ENCODE measurements at places on chromosomes 12 and 14. TPM values are rescaled to one million over a fixed set of nuclear protein-coding genes. Genes with fewer than 3 reads are reported as not detected.

- DNase-seq = peak; percentile 60
Measured at GRCh38 chr14:105473033-105473676, 1.5 kb upstream of the CRIP2 start.

DNA sequence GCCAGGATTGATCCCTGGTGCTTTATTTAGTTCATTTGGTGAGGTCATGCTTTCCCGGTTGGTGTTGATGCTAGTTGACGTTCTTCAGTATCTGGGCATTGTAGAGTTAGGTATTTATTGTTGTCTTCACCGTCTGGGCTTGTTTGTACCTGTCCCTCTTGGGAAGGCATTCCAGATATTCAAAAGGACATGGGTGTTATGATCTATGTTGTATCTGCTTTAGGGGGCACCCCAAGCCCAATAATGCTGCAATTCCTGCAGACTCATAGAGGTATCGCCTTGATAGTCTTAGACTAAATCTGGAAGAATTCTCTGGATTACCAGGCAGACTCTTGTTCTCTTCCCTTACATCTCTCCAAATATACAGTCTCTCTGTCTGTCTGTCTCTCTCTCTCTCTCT lies 42.1 kb downstream of the AK7 start:
- no peak for DNase-seq

DNA sequence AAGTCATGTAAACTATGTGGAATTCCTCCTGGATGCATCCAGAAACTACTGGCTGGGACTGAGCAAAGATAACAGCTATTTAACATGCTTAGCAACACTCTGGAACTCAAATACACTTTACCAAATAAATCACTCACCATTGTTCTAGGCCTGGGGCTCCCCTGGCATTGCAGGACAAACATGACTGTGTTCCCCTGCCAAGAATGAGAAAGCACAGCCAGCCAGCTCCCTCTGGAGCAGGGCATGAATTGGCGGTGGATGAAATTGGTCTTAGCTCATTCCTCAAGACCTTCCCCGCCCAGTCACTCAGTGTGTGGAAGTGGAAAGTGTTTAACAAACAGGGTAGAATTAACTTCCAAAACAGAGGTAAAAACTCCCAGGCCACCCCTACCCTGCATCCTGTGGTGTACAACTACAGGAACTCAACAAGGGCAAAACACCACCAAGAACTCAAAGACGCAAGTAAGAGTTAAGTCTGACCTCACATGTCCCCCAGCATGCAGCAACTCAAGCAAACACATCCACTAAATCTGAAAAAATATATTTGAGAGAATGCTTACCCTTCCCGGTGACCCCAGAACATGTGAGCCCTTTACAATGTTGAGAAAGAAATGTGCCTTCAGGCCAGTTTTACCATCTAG lies 58.4 kb upstream of the BDKRB2 start:
- DNase-seq = peak; percentile 47

DNA sequence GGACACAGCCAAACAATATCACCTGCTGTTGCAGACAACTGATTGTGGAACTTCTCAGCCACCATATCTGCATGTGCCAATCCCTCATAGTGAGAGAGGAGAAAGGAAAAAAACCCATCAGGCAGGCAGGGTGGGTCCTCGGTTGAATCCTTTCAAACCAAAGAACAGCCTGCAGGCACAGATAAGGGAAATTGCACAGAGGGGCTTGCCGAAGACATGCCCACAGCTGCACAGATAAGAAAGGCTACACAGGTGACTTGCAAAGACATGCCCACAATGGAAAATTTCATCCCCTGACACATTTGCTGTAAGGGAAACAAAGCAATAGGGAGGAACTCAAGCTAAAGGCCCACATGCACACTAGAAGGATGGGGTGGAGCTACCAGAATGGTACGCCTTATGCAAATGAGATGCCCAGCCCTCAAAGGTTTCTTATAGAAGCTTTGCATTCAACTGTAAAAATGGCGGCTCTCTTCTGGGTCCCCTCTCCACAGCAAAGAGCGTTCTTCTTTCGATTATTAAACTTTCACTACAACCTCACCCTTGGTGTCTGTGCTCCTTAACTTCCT lies 170.0 kb upstream of the TMPO start:
- DNase-seq = no peak

DNA sequence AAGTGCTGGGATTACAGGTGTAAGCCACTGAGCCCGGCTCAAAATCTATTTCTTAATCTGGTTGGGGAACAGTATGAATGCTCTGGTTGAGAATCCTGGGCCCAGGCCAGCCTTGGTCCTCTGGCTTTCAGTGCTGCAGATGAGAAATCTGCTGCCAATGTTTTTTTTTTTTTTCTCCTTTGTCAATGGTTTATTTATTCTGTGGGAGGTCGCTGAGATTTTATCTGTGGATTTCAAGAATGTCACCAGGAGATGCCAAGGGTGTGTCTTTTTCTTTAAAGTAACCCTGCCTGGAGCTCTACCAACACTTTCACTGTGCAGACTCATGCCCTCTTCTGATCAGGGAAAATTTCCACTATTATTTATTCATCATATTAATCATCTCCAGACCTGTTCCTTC lies 3.6 kb downstream of the SLC25A29 start:
- DNase-seq = no peak

TMX1 gene
- 6.8 TPM for total RNA-seq

FLRT2 gene
- total RNA-seq = 3.0 TPM
